Liver (tissue), 10 donors: ENCODE measurements at places on chromosomes 2 and 18. TPM values are rescaled to one million over a fixed set of nuclear protein-coding genes. Genes with fewer than 3 reads are reported as not detected.

GRCh38 chr2:163571423-163572102 lies 164.2 kb downstream of the FIGN start:
- DNase-seq: no peak

- no peak for DNase-seq
Observed at GRCh38 chr2:124339709-124340108, 314.6 kb downstream of the CNTNAP5 start.

DNA sequence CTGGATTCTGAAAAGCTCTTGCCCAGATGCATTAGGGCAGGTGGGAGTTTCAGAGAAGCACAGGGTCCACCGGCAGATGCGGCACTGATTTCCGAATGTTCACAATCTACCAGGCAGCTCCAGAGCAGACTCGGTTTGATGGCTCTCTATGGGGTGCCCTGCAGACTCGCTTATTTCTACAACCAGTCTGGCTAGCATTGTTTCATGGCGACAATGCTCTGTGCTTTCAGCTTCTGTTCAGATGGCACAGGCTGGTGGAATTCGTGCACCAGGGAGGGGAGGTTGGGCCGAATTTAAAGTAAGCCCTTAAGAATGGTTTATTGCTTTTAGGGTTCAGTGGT lies 9.9 kb downstream of the MYT1L start:
- no peak for DNase-seq

GRCh38 chr2:13669607-13670006 lies 952.9 kb downstream of the TRIB2 start:
- no peak for DNase-seq

DNA sequence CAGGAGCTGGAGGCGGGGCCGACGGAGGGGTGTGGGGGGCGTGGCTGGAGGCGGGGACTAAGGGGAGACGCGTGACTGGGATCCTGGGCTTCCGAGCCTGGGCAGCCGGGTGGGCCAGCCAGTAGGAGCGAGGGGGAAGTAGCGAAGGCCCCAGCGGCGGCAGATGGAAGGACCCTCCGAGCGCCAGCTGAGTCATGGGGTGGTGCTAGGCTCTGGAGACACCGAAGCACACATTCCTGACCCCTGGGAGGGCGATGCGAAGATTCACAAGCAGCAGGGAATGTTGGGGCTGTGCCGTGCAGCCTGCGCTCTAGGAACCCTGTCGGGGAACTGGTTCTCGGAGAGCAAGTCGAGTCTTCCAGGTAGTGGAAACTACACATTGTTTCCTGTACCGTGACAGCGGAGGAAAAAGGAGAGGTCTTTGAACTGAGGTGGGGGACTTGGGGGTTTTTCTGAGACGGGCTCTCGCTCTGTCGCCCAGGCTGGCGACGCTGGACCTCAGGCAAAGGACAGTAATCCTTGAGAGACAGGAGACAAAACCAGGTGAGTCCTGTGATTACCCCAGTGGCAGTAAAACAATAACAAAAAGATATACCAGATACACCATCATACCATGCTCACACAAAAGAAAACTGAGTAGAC lies 650 bp upstream of the AFG3L2 start:
- DNase-seq: no peak

- DNase-seq: no peak
Observed at GRCh38 chr2:29033656-29034055, 40.7 kb downstream of the PCARE start.

DNA sequence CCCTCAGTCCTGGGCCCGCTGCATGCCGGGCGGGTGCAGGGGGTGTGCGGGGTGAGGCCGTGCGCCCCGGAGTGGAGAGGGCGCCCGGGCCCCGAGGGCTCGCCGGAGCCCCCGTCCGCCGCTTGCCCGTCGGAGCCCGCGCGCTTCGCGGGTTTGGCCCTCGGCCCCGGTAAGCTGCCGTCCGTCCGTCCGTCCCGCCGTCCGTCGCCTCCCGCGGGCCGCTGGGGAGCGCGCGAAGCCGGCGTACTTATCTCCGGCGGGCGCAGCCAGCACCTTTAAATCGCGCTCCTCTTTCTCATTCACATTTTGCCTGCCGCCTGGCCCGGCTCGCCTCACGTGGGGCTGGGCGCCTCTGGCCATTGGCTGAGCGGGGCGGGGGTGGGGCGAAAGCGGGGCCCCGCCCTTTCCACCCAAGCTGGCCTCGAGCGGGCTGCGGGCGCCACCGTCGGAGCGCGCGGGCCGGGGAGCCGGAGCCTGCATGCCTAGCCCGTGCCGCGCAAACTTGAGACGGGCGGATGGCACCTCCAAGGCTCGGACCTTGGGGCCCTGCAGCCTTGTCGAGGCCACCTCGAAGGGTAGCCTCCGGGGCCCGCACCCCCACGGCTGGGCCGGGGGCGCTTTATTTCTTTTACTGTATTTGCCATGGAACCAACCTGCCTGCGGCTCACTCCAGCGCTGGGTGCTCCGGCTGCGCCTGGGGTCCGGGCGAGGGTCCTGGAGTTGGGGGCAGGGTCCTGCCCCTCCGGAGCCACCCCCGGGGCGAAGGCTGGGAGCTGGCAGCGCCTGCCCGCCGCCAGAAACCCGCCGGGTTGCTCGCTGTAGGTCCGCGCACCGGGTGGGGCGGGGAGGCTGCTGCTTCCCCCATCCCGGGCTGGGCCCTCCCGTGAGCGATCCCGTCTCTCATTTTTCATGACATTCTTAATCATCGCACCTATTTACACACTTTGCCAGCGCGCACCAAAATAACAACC lies at the start of gene GBX2:
Gene GBX2, minus strand, starts transcription at position 277 of the 971 bp plus-strand sequence. CDS start 415 bp downstream, outside the sequence.
- DNase-seq: peak; percentile 54

GRCh38 chr2:195410074-195410671 lies 246.9 kb upstream of the SLC39A10 start:
- no peak for DNase-seq

GRCh38 chr2:119407430-119408220 lies 24.0 kb upstream of the TMEM37 start:
- no peak for DNase-seq

GRCh38 chr2:26139269-26140183 lies 33.4 kb upstream of the GAREM2 start:
- no peak for DNase-seq

DNA sequence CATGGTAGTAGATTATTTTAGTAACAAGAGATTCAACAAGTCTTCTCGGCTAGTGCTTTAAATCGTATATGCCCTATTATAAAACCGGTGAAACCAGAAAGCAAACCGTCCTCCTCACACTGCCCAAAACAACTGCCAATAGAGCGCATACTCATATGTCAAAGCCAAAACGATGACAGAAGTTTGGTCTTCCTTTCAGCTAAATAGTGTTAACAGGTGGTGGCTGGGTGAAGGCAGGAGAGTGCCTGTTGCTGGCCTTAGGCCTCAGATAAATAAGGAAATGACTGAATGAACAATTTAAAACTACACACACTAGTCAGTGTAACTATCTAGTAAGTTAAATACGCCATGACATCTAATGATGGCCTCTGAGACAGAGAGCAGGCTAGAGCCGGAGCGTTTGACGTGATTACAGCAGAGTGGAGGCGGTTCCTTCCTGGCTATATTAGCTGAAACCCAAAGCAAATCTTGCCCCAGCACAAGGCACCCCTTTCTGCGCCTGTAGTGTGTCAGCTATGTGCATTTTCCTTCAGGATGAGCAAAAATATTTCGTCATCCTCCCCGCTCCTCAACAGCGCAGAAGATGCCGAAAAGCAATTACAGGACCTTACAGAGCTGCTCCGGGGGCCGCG lies 1.6 kb downstream of the LONRF2 start:
- DNase-seq: no peak

GRCh38 chr2:56191617-56192016 lies 7.8 kb downstream of the CCDC85A start:
- DNase-seq: peak; percentile 35

GRCh38 chr18:20966795-20967194 lies 144.8 kb downstream of the ROCK1 start:
- no peak for DNase-seq

DNA sequence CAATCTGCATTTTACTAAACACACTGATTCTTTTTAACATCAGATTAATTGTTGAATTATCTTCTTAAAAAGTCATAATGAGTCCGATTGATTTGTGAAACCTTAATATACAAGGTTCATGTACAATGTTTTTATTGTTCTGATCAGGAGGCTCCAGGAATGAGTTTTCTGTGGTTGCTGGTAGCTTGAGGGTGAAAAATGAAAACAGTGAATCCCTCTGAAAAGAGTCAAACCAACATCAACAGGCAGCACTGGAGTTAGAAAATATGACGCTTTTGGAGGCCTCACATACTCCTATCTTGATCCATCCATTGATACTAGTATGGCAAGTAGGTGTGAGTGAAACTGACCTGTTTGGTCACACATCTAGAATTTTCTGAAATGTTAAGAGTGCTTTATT lies 216.3 kb upstream of the ETAA1 start:
- no peak for DNase-seq

DNA sequence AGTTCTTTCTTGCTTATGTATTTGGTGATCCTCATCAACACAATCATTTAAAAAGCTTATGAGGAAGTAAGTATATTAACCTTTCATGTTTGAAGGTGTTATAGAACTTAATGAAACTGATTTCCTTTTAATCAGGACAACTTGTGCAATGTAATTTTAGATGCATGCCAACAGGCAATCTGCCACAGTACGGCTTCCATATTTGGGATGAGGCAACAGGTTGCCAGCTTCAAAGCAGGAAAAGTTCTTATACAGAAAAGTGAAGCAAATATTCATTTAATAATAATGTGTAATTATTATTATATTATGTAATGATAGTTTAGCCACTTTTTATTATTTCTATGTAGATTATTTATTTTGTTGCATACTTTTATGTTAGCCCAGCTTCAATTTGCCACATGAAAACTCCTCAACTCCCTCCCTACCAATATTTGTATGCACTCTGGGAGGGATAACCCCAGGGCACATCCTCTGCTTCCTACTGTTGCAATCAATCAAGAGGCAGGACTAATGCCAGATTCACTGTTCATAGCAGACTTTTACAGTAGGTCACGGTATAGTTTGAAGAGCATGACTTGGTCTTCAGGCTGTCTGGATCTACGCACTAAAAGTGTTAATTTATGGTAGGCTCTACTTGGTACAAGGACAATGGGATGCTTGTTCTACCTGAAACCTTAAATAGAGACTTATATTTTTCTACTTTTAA lies 277.2 kb downstream of the AGPS start:
- no peak for DNase-seq

DNA sequence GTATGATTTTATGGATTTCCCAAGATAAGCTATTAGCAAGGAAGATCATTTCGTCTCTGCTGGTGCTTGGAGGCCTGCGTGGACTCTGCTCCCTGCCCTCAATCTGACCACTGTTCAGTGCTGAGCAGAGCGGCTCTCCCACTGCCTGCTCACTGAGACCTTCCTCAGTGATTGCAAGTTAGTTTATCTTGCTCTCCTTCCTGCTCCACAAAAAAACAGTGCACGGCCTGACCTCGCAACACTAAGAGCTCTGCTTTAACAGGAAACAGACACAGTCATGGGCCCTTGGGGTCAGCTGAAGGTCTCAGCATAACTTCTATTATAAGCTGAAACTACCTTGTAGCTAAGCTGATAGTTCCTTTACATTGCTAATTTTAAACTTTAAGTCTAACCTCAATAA lies 53.1 kb downstream of the PRELID3A start:
- no peak for DNase-seq

- no peak for DNase-seq
Observed at GRCh38 chr2:3356799-3357198, 20.8 kb downstream of the EIPR1 start.

GRCh38 chr2:26346454-26347053 lies at the start of gene ADGRF3:
TSS of gene ADGRF3 (minus strand) at chr2:26346789. CDS start at chr2:26346234, 555 bp downstream.
- peak; percentile 59 for DNase-seq

GRCh38 chr2:158963071-158963470 lies 5.4 kb upstream of the TANC1 start:
- DNase-seq: no peak

PHOSPHO2 gene
- total RNA-seq: 2.5 TPM

IL36A gene
- total RNA-seq: not detected

PMAIP1 gene
- total RNA-seq: 5.5 TPM

CARF gene
- 3.6 TPM for total RNA-seq

KCNG2 gene
- 0.08 TPM for total RNA-seq

TRIM54 gene
- total RNA-seq: not detected

LRRC30 gene
- total RNA-seq: not detected

ALK gene
- total RNA-seq: under 0.01 TPM

PDIA6 gene
- 348 TPM for total RNA-seq

IL36G gene
- total RNA-seq: not detected

SPATA3 gene
- not detected for total RNA-seq
